ENCODE measurements at places on chromosomes 5 and 9.

DNA sequence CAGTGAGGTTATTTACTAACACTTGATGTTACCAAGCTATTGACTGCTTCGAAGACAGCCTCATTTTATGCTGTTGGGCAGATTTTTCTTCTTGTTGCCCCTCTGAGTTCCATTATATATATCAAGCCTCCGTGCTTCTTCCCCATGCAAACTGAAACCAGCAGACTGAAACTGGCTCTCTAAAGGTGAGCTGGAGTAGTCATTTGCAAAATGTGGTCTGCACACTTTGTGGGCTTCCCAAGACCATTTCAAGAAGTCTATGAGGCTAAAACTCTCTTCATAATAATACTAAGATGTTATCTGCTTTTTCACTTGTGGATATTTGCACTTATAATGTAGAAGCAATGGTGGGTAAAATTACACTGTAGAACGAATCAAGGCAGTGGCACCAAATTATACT, 13.9 kb downstream of the SLC36A1 start:
- no peak for DNase-seq

DNA sequence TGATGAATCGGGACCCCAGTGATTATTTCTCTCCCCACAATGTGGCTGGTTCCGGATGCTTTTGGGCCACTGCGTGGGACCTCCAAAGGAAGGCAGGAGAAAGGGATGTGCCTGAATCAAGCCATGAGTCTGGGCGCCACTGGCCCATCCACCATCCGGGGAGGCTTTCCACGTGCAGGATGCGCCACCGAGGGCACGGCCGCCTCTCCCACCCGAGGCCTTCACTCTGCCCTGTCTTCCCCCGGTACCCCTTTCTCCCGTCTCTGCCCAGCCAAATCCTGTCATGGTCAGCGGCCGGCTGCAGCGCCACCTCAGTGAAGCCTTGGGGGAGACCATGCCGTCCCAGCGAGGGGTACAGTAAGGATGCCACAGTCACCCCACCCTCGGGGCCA, 43.9 kb upstream of the GRHPR start:
- no peak for DNase-seq

GRCh38 chr9:110526426-110526825, 53.1 kb downstream of the SVEP1 start:
- no peak for DNase-seq

DNA sequence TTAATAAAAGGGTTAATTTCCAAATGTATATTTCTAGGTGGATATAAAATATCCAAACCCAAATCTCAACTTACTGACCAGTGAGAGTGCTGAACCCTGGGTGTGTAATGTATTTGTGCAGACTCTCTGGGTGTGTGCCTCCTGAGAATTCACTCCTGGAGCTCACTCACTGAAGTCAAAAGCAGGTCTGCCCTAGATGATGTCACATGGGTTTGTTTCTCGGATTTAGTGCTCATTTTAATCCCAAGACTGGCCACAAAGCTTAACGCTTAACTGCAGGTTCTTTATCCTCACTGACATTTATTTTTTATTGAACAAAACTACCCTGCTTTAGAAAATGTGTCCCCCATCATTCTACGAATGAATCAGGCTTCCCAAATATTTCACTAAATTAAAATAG, 179.4 kb downstream of the PPP2R2B start:
- DNase-seq = no peak

DNA sequence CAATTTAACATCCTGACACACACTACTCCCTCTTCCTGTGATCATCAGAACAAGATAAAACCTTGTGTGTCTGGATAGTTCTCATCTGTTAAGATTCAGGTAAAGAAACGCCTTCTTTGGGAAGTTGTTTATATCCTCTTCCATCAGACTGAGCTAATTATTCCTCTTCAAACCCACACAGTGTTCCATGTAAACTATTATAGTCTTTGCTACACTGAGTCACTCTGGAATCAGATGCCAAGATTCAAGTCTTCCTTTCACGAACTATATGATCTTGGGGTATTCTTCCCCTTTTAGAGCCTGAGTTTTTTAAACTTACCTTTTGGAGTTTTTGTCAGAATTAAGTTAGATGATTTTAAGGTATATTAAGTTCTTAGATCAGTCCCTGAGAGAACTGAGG, 2.0 kb downstream of the OR1J1 start:
- DNase-seq = no peak

DNA sequence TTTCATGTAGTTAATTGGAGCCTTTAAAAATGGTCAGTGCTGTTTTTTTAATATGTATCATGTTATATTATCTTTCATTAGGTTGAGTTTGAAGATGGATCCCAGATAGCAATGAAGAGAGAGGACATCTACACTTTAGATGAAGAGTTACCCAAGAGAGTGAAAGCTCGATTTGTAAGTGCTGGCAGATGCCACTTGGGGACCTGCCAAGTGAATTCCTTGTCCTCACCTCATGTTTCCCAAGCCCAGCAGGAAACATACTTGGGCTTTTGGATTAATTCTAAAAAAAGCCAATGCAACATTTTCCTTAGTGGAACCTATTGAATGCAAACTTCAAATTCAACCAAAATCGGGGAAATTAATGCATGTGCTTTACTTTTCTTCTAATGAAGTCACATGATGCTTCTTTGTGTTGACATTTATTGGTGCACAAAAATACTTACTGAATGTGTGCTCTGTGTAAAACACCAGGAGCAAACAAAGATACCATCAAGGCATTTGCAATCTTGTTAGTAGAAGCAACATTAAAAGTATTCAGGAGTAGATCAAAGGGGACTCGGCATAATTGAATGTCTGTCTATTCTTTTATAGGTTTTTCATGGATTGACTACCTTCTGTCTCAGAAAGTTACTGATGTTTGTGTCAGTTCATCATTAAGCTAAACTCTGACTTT, 412.1 kb downstream of the KDM4C start:
- no peak for DNase-seq

GRCh38 chr5:180213256-180213600, 4.2 kb upstream of the RASGEF1C start:
- DNase-seq = no peak

- no peak for DNase-seq
These were observed 13.6 kb upstream of the VDAC1 start for GRCh38 chr5:134018154-134018985.

DNA sequence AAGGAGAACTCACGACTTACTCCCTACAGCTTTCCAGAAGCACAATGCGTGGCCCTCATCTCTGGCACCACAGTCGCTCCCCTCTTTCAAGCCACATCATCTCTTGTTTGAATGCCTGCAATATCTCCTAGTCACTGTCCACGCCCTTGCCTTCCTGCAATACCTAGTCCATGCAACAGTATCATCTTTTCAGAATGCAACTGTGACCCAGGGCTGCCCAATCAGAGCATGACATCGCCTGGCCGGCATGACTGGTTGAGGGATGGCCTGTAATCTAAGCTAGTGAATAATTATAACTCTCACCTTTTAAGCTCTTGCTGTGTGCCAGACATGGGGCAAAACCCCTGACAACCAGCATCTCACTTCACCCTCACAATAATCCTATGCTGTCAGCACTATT, 52.5 kb upstream of the CPEB4 start:
- no peak for DNase-seq

GRCh38 chr5:143134269-143134668, 269.2 kb downstream of the NR3C1 start:
- no peak for DNase-seq

DNA sequence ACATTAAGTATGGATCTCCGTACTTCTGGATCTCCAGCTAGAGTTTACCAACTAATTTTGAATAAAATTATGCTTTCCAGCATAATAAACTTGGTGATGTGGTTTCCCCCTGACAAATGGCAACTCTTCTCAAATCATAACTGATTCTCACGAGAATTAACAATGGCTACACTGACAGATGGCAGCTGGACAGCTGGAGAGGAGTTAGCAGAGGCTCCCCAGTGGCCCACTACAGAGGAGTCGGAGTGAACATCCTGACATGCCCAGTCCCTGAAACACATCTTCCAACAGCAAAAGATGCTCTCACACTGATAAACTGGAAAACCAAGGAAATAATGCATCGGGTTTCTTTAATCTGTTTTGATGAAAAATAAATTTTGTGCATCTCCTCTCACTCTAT, 239.6 kb downstream of the MAN2A1 start:
- no peak for DNase-seq

- DNase-seq = no peak
These were observed 97.4 kb upstream of the IFNK start for GRCh38 chr9:27426511-27427271.

DNA sequence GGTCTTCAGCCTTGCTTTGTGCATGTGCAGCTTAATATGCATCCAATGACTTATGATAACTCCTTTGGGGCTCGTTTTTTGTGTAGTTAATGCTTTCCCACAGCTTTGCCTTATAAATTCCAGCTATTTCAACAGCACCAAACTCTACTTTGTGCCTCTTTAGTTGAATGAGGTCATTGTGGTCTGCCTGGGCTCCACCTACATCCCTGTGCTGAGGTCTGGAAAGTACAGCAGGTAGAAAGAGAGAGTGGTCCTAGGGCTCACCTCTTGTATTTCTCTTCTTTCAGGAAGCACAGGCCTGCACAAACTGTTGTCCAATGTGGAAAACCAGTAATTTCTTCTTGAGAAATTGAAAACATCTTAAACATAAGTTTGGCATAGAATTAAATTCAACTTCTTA, 167.2 kb downstream of the XRCC4 start:
- no peak for DNase-seq

- DNase-seq = no peak
These were observed 15.0 kb upstream of the POU5F2 start for GRCh38 chr5:93756372-93756771.

GRCh38 chr9:27440888-27441740, 83.0 kb upstream of the IFNK start:
- DNase-seq = no peak

- no peak for DNase-seq
These were observed 164.3 kb downstream of the ENC1 start for GRCh38 chr5:74476046-74476818.

DNA sequence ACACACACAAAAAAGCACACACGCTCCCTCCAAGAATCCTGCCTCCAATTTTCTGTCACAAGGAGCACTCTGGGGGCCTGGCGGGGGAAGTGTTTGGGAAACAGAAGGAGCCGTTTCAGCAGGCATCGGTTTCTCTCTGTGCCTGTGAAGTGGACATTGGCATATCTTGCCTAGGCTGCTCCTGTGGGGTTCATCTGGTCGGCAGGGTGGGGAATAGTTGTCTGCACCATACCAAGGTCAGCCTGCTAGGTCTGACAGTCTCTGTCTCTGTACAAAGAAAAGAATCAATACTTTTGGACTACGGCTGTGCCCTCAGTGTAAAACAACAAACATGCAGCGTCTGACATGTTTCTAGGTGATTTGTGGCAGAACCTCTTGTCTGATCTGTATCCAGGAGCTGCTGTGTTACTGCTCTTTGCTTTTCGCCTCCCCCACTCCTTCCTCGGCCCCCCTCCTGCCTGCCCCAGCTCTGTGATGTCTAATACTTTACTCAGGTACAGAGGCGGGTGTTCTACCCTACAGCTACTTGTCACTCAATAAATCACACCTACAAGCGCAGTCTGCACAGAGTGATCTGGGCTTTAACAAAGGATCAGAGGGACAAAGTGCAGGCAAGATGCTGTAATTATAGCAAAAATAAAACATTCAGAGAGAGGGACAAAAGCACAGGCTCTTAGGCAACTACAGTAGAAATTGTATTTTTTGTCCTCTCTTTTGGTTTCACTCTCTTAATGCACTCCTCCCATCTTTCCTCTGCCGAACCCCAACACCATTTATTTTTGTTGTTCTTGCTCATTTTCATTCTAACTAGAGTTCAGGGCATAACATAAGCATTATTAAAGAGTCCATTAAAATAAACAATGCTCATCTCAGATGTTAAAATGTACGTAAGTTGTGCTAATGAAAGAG, 216.7 kb downstream of the BNC2 start:
- no peak for DNase-seq

DNA sequence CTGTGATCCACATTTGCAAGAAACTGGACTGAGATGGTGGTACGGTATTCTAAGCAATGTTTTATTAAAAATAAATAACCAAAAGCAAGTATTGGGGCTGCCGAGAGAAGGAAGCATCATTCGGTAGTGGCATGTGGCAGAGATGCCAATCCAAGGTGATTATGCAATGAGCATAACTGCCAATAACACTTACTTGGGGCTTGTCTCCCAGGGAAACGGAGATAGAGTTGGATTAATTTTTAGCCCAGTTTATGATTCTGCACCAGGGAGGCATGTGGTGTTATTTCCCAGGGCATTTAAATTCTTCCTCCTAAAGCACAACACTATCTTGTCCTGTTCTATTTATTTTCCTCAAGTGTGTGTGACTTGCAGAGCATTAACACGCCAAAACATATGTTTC, 17.9 kb downstream of the SLC24A2 start:
- DNase-seq = no peak

DNA sequence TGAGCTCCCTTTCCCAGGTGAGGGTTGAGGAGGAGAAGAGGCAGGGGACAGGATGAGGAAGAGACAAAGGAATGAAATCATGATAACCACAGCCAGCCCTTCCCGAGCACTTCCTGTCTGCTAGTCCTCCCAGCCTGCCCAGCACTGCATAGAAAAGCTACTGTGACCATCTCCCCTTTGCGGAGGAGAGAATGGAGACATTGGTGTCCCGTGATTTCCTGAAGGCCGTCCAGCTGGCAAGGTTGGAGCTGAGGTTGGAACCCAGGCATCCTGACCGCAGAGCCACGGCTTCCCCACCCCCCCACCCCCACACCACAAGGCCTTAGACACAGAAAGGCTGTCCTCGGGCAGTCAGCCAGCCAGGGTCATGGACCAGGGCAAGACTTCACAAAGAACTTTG, 131.1 kb upstream of the ICE1 start:
- DNase-seq = no peak

- no peak for DNase-seq
These were observed 180.9 kb upstream of the ANKRD55 start for GRCh38 chr5:56414066-56414465.

- DNase-seq = no peak
These were observed 585.1 kb downstream of the IRX1 start for GRCh38 chr5:4180703-4181102.

DNA sequence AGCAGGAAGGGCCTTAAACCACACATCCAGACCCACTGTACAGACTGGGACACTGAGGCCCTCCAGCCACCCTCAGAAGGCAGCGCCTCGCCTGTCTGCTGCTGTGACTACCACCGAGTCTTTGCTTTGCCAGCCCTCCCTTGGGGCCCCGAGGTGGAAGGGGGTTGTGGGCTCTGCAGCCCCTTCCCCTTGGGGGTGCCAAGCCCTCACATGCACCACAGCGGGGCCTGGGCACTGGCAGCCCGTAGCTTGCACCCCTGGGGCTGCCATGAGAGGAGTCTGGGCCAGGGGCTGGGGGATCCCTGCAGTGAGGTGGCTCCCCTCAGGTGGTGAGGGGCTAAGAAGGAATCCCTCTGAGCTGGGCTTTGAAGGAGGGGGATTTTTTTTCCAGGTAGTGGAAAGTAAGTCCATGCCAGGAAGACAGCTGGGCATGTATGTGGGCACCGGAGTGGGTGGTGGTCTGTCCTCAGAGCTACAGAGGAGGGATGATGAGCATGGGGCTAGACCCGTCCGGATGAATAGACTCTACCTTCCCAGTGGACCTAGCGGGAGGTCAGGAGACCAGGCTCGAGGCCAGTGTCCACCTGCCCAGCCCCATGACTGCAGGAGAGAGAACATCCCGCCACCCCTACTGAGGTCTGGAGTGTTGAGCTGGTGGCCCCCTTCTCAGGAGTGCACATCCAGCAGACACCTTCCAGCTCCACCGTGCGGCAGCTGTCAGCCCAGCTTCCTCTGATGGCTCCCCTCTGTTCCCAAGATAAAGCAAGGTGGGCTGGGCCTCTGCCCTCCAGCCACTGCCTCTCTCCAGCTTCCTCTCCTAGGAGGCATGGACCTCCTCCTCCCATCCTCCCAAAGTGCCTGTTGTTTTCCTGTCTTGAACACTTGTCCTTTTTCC, 15.9 kb downstream of the FLT4 start:
- DNase-seq = no peak

- no peak for DNase-seq
These were observed 363.3 kb upstream of the GRIN3A start for GRCh38 chr9:102101723-102102122.
